ENCODE measurements at places on chromosomes 2 and 18.
A peak's percentile ranks its signal among the peaks of the same experiment; 100 is the strongest.

DNA sequence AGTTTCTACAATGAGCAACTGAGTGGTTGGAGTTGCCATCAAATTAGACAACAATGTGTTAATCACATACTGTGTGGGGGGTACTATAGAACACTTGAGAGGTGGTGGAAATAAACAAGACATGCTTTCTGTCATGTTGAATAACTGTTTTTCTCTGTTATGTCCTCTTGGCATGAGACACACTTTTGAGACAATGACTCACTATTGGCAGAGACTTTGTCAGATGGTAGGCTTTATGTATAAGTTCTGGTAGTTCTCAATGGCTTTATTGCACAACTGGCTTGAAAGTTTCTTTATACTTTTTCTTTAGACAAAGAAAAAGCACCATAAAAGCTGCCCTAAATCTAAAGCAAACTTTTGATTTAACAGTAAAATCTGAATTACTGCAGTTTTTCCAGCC is 578.7 kb downstream of the ADCYAP1 start:
- DNase-seq, result no peak

GRCh38 chr2:10700078-10700803 is 10.5 kb upstream of the NOL10 start:
- DNase-seq, result no peak

- DNase-seq, result peak; percentile 12
These were observed 916 bp upstream of the PDCD1 start for GRCh38 chr2:241859436-241860183.

DNA sequence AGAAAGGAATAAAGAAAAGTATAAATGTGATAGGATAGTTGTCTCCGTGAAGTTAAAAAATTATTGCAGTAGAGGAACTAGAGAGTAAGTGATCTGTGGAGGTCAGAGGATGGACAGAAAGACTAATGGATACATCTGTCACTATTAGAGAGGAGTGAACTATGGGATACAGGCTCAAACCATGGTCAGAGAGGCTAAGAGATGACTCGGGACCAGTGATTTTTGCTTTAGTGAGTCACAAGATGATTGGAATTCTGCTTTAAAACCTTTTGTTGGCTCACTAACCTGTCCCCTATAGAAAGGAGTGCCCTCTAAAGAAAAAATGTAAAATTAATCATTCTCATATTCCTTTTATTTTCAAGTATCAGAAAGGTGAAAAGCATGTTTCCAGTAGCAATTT is 30.3 kb downstream of the ALMS1 start:
- DNase-seq, result no peak

GRCh38 chr18:8431036-8431435 is 178.2 kb upstream of the RAB12 start:
- no peak for DNase-seq

Measured in endothelial cell (in vitro differentiated cells).